ENCODE measurements at places on chromosomes 1 and 21. TPM values are rescaled to one million over a fixed set of nuclear protein-coding genes. Genes with fewer than 3 reads are reported as not detected.

DNA sequence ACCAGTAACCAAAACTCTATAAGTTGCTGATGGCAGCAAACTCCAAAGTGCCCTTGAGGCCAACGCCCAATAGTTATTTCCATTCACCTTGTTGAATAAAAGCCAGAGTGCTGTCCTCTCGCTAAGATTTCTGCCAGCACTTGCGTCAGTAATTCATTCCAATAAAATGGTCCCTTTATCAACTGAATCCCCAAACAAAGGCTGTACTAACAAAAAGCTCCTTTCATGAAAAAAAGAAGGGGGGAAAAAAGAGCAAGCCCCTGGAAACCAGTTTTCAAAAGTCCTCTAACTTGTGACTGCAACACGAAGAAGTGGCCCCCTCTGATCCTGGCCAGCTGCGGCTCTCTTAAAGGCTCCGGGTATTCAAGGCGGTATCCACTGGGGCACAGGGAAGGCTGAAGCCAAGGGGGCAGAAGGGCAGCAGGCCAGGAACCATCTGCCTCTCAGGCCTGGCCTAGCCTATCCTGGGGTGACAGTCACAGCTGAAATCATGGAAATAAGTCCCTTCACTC, 55.8 kb upstream of the ZNF326 start:
- no peak for DNase-seq

DNA sequence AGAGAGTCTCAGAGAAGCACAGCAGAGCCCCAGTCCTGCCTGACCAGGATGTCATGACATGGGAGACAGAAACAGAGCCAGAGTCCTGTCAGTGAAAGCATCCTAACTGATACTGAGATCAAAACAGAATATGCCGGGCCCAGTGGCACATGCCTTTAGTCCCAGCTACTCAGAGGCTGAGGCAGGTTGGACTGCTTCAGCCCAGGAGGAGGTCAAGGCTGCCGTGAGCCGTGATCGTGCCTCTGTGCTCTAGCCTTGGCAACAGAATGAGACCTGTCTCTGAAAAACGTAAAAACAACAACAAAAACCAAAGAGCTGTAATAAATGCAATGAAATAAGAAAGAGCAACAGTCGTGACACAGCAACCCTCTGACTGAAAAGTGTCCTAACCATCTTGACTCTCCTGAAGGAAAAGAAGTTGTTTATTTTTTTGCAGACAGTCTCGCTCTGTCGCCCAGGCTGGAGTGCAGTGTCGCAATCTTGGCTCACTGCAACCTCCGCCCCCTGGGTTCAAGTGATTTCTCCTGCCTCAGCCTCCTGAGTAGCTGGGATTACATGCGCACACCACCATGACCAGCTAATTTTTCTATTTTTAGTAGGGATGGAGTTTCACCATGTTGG, 189.2 kb downstream of the SLC45A1 start:
- DNase-seq: no peak

- peak; percentile 86 for DNase-seq
Observed at GRCh38 chr1:201719812-201720521, 109.0 kb upstream of the IPO9 start.

Gene APCS
- total RNA-seq: 0.32 TPM
